ENCODE measurements at places on chromosomes 3 and 15.

DNA sequence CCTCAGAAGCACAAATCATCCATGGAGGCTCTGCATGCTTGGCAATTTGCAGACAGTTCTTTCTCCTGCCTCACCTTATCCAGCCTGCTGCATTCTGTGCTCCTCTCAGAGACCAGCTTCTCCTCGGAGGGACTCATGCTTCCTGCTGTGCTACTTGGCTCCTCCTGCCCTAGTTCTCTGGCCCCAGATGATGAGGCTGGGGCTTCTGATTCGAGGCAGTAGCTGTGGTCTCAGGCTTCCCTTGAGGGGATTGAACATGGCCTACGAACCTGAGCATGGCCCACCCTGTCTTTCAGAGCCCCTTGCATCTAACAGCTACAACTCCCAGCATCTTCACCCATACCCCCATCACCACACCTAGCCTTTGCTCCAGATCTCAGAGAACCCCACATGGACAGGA is 6.7 kb downstream of the VIPR1 start:
- DNase-seq: no peak

DNA sequence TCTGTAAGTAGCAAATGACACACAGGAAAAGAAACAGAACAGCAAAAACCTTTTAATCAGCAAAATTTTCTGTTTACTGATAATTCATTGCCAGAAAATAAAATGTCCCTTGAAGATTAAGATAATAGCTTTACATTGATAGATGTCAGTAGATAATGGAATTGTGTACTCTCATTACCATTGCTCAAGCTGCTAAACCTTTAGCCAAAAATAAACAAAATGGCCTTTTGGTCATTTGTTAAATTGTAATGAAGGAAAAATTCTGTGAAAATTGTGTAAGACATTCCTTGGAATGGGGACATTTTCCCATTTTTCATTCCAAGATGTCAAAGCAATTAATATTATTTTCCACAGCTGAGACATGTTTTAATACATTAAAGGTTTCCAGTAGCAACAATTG is 189.8 kb downstream of the PLOD2 start:
- DNase-seq: no peak

- DNase-seq: no peak
These were observed 35.0 kb downstream of the BBX start for GRCh38 chr3:107557743-107558142.

DNA sequence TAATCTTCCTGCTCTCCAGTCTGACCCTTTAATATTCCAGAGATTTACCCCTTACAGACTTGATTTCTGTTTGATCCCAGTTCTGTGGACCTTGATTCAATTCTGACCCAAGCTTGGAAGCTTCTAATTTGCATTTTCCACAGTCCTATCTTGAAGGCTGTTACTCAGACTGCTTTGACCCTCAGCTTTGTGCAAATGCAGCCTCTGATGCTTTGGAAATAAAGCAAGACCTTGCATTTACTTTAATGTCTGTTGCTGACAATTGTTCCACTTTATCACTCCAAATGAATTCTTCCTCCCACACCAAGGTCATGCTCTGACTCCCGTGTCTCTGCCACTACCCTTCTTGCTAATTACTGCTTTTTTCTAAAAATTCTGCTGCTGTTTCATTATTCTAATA is 886.0 kb downstream of the TUSC7 start:
- DNase-seq: no peak

- no peak for DNase-seq
These were observed 222.2 kb downstream of the WNT5A start for GRCh38 chr3:55264919-55265318.

DNA sequence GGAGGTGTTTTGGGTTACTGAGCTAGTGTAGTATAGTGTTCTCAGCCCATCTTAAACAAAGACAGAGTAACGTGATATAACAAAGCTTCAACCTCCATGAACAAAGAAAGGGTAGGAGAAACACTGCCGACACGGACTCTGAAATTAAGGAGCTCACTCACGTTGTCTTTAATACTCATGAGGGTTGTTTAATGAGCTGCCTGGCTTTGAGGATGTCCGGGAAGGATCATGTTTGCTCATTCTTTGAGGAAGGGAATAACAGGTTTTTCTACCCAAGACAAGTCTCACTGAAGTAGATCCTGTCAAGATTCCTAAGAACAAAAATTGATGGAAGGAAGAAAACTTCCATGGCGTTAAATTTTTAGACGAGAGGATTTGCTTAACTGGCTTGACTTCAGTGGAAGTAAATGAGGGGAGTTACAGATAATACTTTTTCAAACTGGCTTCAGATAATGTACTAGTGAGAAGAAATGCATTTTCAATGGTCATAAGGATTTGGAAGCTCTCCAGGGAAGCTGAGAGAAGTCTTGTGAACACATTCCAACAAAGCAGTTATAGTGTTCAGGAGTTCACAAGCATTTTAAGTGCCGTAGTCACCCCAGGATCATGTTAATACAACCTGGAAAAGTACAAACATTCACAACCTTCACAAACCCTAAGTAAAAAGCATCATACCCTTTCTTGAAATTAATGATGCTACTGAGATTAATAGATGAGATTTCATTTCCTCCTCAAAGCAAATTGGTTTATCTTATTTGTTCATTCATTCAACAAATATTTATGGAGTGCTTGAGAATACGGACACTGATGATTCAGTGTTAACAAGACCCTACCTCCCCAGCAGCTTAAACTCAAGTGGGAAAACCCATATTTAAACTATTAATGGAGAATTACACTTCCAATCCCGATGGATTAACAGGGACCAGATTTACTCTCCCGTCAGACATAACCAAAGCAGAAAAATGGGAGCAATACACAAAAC is 101.5 kb downstream of the SHQ1 start:
- DNase-seq: peak; percentile 50

- peak; percentile 48 for DNase-seq
These were observed 4.3 kb upstream of the NPTN start for GRCh38 chr15:73637527-73637926.

DNA sequence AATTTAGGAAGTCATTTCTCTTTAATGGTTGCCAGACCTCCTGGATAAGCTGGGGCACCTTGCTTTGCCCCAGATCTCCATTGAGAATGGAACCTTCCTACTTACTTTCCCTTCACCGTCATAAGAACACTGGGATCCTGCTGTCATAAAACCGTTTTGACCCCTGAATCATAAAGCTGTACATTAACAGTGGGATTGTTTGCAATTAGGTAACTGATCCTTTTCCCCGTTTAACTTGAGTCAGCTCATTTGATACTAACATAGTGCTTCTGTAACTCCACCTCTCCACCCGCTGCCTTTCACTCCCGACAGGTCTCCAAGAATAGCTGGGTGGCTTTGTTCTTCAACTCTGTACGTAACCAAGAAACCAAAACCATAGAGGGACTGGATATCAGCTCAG is 308.2 kb upstream of the WNT5A start:
- DNase-seq: peak; percentile 1

DNA sequence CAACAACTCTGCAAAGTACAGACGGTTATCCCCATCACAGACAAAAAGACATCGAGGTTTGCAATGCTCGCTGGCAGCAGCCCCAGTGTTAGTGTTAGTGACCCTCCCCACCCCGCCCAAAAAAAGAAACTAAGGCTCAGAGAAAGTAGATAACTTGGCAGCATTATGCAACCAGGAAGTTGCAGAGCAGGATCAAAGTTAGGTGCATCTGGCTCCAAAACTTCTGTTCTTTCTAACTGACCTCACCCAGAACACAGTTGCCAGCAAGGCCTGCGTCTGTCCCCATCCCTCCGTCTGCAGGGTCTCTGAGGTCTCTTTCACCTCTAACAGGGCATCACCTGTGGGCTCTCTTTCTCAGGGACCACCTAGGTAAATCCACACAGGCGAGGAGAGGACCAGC is 51.5 kb downstream of the BDH1 start:
- no peak for DNase-seq

Data from astrocyte of the spinal cord (primary cell).